Stimulated activated CD4-positive, alpha-beta T cell treated with anti-CD3 and anti-CD28 coated beads, Interleukin-12 subunit alpha, Interleukin-12 subunit beta, amount 100 ng/mL, for 24 hours (primary cell): ENCODE measurements at places on chromosomes 1 and 21.

GRCh38 chr1:11388617-11389016 lies 90.3 kb upstream of the DISP3 start:
- DNase-seq = no peak

GRCh38 chr1:92853299-92853698 lies 21.5 kb downstream of the RPL5 start:
- no peak for DNase-seq

DNA sequence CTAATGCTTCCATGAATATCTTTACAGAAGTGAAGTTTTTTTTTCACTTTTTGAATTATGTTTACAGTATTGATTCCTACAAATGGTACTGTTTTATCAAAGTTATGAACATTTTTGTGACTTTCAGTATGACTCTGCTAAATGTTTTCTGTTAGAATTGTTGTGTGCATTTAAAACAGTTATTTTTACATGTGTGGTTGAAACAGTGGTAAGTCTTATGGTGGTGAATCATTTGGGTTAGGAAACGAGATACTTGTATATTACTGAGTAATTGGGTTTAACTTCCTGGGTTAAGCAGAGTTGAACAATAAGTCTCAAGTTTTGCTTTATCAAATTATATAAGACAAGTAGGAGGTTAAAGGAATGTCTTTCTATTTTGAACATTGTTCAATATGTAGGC lies 66.8 kb downstream of the VPS13D start:
- DNase-seq = no peak

DNA sequence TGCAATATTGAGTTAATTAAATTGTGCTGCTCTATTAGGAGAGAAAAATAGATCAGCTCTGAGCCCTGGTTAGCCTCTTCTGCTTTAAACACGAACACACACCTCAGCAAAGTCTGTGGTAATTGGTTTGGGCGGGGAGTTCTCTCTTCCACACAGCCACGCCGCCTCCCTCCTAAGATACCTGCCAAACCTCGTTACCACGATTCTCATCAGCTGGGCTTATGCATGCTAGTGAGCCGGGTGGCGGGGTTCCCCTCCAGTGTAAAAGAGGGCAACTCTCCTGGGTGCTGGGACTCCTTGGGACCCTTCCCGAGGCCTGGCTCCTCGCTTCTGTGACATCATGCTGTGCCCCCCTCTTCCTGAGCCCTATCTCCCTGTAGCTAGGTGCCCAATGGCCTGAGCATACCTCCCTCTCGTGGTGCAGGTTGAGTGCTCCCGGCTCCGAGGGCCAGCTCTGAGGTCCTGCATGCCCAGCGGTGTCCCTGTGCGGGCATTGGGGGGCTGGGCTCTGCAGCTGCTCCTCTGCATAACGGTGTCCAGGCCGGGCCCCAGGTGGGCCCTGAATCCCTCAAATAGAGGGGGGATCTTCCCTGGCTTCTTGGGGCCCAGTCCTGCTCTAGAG lies 182.9 kb downstream of the PRDM16 start:
- DNase-seq = no peak

GRCh38 chr1:26787381-26787705 lies 407 bp upstream of the PIGV start:
- DNase-seq = no peak

GRCh38 chr1:70265946-70266345 lies 44.8 kb downstream of the SRSF11 start:
- no peak for DNase-seq
